CD4-positive, alpha-beta T cell treated with Interleukin-17A for 4 hours (primary cell): ENCODE measurements at places on chromosomes 12 and 14.

DNA sequence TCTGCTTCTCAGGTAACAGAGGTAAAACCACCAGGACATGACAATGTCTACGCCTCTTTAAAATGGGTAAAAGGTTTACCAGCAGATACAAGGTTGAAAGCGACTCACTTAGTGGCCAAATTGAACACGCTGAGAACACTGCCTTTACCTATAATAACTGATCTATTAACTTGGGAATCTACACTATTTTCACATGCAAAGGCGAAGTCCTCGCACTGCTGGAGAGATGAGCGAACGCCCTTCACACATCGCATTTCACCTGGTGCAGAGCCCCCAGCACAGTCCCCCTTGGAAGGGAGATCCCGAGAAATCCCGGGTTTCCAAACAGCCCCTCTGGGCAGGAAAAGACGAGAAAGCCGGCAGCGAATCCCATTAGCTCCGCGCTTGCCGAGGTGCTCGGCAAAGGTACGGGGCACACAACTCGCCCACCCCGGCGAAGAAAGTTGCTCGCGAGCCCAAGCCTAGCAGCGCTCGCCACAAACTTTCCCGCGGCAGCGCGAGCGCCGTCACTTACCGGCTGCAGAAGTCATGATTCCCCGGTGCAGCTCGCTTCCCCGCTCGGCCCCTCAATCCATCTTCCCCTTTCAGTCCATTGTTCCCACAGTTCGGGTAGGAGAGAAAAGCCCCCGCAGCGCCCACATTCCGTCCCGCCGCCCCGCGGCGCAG lies 423 bp downstream of the FGD6 start:
- no peak for DNase-seq

GRCh38 chr14:99909513-99910064 lies 116.4 kb downstream of the EML1 start:
- no peak for DNase-seq

- DNase-seq = no peak
Measured at GRCh38 chr12:18967814-18968213, 161.7 kb upstream of the PLEKHA5 start.

DNA sequence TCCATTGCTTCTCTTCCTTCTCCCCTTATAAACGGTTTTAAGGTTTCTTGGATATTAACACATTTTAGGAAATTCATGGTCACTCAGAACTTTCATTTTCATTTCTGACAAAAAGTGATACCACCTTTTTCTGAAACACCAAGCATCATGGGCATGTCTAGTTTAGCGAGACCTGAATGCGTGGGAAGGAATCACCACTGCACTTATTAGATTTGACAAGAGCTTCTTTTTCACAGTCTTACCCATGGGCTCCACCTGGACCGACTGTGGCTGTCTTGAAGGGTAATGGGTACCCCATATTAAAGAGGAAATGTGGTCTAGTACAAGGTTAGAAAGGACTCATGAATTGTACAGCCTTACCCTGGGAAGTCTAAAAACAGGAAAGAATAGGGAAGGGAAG lies 95.4 kb downstream of the KCNK10 start:
- DNase-seq = no peak

DNA sequence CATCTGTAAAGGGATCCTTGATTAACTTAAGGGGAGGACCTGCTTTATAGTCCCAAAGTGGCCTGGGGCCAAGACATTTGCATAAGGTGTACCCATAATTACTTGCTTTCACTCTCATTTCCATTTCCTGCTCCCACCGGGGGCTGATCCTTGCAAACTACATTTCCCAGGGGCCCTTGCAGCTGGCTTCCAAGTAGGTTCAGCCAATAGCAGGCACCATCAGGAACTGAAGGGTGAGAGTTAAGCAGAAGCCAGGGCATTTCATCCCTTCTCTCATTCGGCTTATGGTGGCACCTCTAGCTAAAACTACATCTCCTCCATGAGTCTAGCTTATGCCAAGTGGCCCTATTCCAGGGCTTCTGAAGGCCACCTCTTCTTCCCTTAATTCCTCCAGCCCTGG lies 88.8 kb downstream of the CCDC60 start:
- no peak for DNase-seq

GRCh38 chr14:102805371-102805891 lies 28.2 kb downstream of the TRAF3 start:
- DNase-seq = peak; percentile 48

- no peak for DNase-seq
Measured at GRCh38 chr14:39025810-39026627, 77.0 kb downstream of the SEC23A start.

DNA sequence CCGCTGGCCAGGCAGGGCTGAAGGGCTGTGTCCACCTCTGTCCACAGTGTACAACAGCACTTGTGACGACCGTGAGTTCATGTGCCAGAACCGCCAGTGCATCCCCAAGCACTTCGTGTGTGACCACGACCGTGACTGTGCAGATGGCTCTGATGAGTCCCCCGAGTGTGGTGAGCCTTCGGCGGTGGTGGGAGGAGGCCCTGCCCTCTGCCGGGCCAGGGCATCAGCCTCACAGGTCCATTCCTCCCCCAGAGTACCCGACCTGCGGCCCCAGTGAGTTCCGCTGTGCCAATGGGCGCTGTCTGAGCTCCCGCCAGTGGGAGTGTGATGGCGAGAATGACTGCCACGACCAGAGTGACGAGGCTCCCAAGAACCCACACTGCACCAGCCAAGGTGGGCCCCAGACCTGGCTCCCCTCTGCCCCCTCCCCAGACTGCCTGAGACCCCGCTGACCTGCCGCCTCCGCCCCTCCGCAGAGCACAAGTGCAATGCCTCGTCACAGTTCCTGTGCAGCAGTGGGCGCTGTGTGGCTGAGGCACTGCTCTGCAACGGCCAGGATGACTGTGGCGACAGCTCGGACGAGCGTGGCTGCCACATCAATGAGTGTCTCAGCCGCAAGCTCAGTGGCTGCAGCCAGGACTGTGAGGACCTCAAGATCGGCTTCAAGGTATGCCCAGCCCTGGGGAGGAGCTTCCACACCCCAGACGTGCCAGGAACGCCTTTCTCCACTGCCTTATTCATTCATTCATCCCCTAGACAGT lies 20.8 kb upstream of the NXPH4 start:
- DNase-seq = no peak

DNA sequence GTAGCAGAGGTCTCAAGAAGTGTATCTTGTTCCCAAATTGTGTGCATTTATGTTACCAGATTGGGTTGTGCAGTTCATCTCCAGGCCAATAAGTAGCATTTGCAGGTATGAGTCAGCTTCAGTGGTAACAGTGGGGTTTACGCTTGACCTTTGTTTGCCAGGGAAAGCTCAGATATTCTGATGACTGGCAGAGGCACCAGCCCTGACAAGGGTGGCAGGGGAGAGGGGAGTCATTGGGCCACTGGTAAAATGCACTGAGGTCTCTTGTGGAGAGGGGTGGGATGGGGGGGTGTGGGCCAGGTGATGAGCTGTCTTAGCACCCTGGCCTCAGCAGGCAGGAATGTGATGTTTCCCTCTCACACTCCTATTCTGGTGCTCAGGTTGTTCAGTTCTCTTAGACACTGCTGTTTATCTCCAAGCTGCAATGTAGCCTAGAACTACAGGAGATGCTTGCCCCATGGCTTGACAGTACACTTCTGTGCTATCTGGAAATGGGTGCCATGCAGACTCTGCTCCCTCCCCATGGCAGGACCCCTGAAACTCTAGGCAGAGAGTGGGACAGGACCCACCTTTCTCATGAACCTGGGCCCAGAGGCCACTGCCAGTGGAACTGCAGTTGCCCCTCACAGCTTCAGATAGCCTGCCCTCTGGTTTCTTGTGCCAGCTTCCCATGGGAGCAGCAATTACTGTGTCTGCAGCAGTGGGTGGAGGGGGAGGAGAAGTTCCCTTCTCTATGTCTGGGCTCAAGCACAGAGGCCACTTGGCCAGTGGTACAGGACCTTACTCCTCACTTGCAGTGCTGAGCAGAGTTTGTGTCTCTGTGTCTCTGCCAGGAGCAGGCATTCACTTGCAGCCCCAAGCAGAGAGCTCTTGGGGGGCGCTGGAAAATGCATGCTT lies 31.9 kb downstream of the USP15 start:
- peak; percentile 29 for DNase-seq

GRCh38 chr12:52437508-52437907 lies 3.3 kb upstream of the KRT75 start:
- no peak for DNase-seq

DNA sequence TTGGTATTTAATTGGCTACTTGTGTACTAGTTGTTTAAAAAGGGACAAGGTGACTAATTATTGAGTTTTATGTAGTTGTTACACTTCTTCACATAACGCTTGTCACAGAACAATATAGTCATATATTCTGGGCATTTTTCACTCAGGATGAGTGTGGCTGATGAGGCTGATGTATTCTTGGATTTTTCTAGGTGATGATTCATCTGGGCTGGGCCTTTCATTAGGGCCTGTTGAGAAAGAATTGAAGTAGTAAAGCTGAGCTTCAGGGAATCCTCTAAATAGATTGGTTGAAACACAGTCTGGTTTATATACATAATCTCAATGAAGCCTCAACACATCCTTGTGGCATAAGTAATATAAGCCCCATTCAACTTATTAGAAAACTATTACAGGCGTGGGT lies 445.7 kb downstream of the DAD1 start:
- no peak for DNase-seq

DNA sequence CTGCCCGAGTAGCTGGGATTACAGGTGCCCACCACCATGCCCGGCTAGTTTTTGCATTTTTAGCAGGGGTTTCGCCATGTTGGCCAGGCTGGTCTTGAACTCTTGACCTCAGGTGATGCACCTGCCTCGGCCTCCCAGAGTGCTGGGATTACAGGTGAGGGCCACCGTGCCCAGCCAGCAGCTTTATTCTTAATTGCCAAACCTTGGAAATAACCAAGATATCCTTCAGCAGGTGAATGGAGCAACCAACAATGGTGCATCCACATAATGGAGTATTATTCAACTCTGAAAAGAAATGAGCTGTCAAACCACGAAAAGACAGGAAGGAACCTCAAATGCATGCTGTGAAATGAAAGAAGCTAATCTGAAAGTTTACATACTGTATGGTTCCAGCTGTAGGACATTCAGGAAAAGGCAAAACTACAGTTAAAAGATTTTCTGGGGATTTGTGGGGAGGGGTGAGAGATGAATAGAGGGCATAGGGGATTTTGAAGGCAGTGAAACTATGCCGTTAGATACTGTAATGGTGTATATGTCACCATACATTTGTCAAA lies 118.8 kb upstream of the CCND2 start:
- DNase-seq = no peak

- no peak for DNase-seq
Measured at GRCh38 chr12:123109319-123109772, 41.5 kb downstream of the PITPNM2 start.

- DNase-seq = peak; percentile 75
Measured at GRCh38 chr12:132506328-132507160, 16.6 kb downstream of the FBRSL1 start.

DNA sequence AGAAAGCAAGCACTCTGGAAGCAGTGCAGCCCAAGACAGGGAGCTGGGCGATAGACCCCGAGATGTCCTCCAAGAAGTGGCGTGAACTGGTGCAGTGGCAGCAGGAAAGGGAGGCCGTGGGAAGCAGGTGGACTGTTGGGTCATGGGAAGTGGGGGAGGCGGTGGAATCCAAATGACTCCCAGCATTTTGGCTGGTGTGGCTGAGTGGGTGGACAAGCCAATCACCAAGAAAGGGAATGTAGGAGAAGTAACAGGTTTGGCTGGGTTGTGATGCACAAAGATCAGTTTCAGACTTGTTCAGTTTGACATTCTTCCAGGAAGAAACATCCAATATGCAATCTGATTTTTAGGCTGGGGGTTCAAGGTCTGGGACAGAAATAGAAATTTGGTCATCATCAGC lies 46.0 kb upstream of the KTN1 start:
- DNase-seq = no peak

DNA sequence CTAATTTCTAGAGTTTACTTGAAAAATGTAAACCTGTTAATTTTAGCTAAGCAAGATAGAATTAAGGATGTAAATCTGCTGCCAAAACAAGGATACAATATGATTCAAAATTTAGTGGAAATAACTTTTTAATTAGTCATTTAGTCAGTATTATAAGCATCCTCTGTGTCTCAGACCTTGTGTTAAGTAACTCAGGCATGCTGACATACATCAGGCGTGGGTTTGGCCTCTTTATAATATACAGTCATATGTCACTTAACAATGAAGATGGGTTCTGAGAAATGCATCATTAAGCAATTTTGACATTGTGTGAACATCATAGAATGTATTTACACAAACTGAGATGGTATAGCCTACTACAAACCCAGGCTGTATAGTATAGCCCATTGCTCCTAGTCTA lies 386.9 kb downstream of the ZFP36L1 start:
- DNase-seq = no peak

GRCh38 chr14:20415782-20416206 lies 2.5 kb upstream of the TEP1 start:
- peak; percentile 55 for DNase-seq

- DNase-seq = no peak
Measured at GRCh38 chr14:70804556-70805162, 4.7 kb downstream of the MAP3K9 start.

GRCh38 chr14:88983755-88984154 lies 159.3 kb downstream of the TTC8 start:
- DNase-seq = no peak

DNA sequence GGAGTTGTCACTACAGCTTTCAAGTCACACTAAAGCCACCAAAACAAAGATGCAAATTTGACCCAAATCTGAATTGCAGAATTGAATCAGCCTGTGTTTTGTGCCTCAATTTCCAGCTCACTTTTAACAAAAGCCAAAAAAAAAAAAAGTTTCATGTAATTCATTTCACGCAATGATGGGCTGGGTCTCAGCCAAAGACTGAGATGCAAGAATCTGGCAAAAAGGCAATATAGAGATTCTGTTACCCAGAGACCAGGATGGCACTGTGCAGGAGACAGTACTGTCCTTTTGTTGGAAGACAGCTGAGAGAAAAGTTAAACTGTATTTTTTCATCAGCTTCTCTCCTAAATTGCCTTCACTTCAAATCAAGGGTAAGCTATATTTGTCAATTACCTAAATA lies 205.7 kb upstream of the NPAS3 start:
- no peak for DNase-seq

- DNase-seq = no peak
Measured at GRCh38 chr12:123655420-123655819, 15.5 kb upstream of the TCTN2 start.

DNA sequence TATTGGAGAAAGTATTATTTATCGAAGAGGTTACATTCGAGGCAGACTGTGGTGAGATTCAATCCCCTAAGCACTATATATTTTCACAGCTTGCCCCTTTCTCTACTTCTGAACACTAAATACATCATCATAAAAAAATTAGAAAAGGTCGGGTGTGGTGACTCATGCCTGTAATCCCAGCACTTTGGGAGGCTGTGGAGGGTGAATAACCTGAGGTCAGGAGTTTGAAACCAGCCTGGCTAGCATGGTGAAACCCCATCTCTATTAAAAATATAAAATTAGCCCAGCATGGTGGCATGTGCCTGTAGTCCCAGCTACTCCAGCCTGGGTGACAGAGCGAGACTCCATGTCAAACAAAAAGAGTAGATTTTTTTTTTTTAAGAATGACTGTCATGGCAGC lies 70.6 kb upstream of the MYF6 start:
- no peak for DNase-seq
